Stimulated activated CD4-positive, alpha-beta T cell treated with anti-CD3 and anti-CD28 coated beads, Interleukin-2, amount 100 ng/mL, for 24 hours (primary cell): ENCODE measurements at places on chromosomes 11 and 22.
A peak's percentile ranks its signal among the peaks of the same experiment; 100 is the strongest.

GRCh38 chr11:111774955-111775710 is 8.9 kb upstream of the PPP2R1B start:
- no peak for DNase-seq

- DNase-seq, result no peak
Observed at GRCh38 chr11:76612226-76612625, 58.3 kb downstream of the LRRC32 start.

DNA sequence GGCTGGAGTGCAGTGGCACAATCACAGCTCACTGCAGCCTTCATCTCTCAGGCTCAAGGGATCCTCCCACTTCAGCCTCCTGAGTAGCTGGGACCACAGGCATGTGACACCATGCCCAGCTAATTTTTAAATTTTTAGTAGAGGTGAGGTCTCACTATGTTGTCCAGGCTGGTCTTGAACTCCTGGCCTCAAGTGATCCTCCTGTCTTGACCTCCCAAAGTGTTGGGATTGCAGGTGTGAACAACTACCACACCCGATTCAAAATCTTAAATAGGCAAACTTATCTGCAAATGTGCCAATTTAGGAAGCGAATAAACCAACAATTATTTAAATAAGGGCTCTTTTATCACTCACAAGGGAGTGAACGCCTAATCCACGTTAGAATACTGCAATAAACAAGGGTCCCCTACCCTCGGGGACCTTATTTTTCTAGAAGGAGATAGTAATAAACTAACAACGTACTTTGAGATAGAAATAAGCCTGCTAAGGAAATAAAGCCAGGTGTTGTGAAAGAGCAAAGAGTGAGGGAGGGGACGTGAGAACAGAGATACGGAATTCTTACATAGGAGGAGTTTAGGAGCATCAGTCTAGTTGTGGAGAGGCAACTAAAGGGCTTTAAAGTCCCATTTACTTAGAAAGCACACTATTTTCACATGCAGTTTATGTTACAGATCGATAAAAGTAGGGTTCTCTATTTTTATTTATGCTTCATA is 3.0 kb upstream of the WEE1 start:
- DNase-seq, result no peak

- DNase-seq, result no peak
Observed at GRCh38 chr11:115848611-115849010, 344.4 kb upstream of the CADM1 start.

- DNase-seq, result no peak
Observed at GRCh38 chr11:94785509-94785908, 17.4 kb downstream of the AMOTL1 start.

DNA sequence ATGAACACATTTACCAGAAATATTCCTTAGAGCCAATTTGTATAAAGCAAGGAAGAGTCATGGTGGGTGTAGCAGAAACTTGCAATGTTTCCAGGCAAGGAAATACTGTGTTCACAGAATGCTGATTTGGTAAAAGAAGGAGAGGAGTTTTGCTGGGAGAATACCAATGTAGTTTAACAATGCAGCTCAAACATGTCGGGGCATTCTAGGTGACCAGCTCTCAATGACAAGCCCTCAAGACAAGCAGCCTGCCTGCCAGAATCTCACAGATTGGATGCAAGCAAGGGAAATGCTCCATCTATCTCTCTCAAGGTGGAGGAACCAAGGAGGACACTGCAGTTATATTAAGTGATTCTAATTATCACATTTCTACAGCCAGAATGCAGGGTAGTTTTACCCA is 190.4 kb downstream of the MAML2 start:
- no peak for DNase-seq

- DNase-seq, result no peak
Observed at GRCh38 chr11:111095327-111095726, 150.2 kb upstream of the POU2AF2 start.

DNA sequence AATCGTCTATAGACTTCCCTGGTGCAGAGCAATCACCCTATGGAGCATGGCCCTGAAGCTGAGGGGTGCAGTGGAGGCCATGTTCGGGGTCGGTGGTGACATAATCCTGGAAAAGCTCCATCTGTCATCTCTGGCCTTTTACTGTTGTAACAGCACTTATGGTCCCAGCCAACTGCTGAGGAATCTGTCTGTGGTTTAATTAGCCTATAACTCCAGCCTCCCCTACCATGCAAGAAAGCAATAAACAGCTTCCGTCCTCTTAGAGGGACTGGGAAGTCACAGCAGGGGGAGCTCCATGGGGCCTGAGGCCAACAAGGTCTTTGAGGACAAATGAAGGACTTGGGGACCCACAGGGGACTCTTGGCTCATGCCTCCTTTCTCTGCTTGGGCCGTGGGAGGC is 159.1 kb upstream of the NECTIN1 start:
- no peak for DNase-seq

GRCh38 chr11:120659076-120659475 is 147.5 kb downstream of the GRIK4 start:
- DNase-seq, result no peak

- peak; percentile 50 for DNase-seq
Observed at GRCh38 chr11:63915961-63916836, 765 bp downstream of the RCOR2 start.

- DNase-seq, result no peak
Observed at GRCh38 chr22:46409631-46410210, 74.2 kb downstream of the TRMU start.

- no peak for DNase-seq
Observed at GRCh38 chr11:134561331-134561720, 149.3 kb upstream of the B3GAT1 start.

DNA sequence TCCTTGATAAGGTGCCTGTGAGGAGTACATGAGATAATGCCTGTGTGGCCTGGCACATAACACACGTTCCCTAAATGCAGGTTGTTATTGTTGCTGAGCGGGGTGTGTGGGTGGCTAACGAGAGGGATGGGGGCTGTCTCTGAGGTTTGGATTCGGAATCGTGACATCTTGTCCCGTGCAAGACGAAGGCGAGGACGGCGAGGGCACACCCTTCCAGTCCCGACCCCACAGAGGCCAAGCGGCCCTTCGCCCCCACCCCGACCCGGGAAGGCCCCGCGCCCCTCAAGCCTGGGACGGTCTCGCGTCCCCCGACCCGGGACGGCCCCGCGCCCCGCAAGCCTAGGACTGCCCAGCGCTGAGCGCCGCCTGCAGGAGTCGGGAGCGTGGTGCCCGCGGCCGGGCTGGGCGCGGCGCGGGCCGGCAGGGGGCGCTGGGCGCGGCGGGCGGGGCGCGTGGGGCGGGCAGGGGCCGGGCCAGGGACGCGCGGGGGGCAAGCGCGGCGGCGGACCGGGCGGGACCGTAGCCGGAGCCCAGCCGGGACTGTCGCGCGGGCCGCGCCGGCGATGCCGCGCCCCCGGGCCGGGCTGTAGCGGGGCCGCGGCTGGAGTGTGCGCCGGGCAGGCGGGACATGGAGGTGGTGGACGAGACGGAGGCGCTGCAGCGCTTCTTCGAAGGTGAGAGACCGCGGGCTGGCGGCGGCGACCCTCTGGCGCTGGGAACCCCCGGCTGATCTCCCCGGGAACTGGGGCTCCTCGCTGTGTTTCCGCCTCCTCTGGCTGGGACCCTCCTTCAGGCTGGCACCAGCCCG is at the start of gene MYRF:
TSS of gene MYRF (plus strand) at position 520 of the 808 bp plus-strand sequence. CDS start at position 629, 109 bp downstream.
- DNase-seq, result peak; percentile 72

DNA sequence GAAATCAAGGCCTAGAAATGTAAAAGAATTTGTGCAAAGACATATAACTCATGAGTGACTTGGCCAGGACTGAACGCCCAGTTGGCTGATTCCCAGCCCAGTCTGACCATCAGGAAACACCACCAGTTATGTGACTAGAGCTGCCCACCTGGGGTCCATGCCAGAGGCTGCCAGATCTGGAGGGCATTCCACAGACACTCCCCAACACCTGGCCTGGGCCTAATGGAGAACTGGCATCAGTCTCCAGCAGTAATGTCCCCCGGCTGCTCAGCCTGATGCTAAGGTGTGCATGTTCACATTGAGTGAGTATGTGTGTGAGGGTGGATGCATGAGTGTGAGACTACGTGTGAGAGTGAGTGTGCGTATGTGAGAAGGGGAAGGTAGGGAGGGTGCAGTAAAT is 15.7 kb downstream of the PLAAT3 start:
- no peak for DNase-seq

DNA sequence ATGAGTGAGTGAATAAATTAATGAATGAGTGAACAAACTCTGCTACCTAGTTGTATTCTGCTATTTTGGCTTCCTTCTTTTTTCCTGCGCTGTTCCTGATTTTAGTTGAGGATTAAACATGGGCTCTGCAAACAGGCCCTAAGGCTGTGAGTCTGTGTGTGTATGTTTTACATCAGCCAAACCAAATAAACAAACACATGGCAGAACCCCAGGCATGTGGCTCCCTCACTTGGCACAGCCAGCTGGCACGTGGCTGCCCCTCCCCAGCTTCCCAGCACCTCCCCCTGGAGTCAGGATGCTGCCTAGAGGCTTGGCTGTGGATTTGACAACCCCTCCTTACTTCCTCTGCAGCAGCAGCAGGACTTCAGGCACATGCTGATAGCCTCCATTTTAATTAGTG is 593.2 kb downstream of the INSC start:
- DNase-seq, result no peak

DNA sequence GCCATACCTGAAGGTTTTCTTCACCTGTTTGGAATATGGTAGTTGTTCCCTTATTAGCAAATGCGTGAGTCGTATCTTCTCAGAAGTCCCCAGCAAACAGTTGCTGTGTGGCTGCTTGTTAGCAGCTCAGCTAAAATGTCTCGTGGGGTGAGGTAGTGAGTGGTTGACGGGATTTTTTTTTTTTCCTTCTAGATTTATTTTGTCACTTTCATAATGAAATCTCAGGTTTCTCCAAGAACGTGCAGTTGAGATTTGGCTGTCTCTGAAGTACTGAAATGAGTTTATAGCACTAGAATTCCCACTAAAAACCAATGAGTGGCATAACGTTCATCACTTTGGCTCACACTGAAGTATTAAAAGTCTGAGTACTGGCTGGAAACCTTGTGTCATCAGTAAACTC is 16.8 kb downstream of the RCN1 start:
- DNase-seq, result no peak

DNA sequence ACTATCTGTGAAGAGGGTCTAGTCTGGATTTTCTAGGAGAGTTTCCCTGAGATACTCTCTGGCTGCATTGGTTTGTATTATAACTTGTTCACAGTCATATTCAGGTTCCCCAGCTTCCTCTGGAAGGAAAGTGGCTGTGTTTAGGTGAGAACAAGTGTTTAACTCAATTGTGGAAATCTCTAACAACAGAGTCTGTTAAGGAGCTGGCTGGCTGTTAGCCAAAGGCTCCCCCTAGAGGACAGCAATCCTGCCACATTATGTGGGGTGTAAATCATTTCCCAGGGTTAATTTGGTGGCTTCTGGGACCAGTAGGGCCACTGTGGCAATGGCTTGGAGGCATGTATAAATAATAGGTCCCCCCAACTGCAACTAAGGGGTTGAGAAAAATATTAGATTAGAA is 18.4 kb downstream of the MS4A6E start:
- peak; percentile 39 for DNase-seq

GRCh38 chr11:43747130-43747802 is 66.7 kb downstream of the HSD17B12 start:
- no peak for DNase-seq

GRCh38 chr11:3995307-3995706 is 99.3 kb upstream of the RRM1 start:
- no peak for DNase-seq

GRCh38 chr11:32137263-32137662 is 46.4 kb downstream of the RCN1 start:
- DNase-seq, result no peak

GRCh38 chr22:19522190-19522880 is 1.9 kb downstream of the CLDN5 start:
- no peak for DNase-seq

- DNase-seq, result no peak
Observed at GRCh38 chr11:42913731-42914130, 398.1 kb upstream of the API5 start.

- DNase-seq, result no peak
Observed at GRCh38 chr11:34358258-34358727, 483 bp upstream of the ABTB2 start.

- DNase-seq, result no peak
Observed at GRCh38 chr11:8327761-8328192, 64.1 kb upstream of the LMO1 start.

DNA sequence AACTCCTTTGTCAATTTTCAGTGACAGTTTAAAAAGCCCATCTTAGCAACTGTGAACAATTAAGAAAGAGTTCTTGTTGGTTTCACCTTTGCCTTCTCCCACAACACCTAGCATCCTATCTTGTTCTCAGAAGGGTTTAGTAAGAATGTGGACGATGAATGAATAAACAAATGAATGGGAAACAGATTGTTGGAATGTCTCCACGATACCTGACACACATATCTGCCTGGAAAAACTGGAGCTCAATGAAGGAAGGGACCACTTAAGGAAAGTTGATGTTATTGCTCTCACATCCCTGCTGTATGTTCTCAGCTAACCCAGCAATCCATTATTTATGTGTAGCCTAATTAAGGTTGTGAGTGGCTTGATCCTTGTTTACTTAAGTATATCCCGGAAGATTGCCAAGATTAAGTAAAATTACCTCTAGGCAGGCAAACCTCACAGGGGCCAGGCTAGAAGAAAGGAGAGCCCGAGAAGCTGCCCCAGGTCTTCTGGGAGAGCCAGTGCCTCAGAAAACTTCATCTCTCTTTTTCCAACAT is 286.4 kb downstream of the NXPE2 start:
- no peak for DNase-seq

DNA sequence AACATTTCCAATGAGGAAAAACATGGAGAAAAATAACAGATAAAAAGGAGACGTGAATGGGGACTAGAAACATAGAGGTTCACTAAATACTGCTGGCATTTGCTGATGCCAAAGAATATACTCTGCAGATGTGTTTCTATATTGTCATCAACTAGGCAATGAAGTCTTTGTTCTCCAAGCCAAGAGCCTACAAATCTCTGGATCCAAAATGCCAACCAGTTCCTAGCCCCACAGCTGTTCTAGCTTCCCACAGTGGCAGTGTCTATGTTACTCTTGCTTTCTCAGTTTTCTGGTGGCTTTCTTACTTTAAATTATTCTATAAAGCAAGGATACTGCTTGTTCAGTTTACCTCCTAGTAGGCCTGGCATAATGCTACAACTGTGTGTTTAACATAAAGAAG is 977.9 kb upstream of the CCDC90B start:
- no peak for DNase-seq

DNA sequence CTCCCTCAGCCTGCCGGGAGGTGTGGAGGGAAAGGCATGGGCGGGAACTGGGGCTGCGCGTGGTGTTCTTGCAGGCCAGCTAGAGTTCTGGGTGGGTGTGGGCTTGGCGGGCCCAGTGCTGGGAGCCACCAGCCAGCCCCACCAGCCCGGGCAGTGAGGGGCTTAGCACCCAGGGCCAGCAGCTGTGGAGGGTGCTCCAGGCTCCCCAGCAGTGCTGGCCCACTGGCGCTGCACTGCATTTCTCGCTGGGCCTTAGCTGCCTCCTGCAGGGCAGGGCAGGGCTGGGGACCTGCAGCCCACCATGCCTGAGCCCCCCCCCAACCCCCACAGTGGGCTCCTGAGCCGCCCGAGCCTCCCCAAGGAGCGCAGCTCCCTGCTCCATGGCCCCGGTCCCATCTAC is 304.2 kb downstream of the KCNA4 start:
- DNase-seq, result no peak

DNA sequence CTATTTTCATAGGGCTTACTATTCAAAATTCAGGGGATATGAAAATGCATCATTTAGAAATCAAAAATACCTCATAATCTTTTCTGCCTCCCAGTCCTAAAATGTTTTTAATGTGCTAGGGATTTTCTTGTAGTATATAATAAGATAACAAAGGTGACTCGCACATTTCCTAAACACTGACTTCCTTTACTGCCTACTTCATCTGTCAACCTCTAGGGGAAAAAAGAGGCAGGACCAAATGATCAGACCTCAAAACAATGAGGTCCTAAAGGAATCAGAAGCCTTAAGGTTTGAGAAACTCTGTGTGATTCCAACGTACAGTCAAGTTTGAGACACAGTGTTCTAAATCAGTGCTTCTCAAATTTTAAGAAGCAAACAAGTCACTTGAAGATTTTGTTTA is 56.1 kb upstream of the POU2AF2 start:
- DNase-seq, result no peak
